ENCODE measurements at places on chromosomes 3 and 15.
A peak's percentile ranks its signal among the peaks of the same experiment; 100 is the strongest.

DNA sequence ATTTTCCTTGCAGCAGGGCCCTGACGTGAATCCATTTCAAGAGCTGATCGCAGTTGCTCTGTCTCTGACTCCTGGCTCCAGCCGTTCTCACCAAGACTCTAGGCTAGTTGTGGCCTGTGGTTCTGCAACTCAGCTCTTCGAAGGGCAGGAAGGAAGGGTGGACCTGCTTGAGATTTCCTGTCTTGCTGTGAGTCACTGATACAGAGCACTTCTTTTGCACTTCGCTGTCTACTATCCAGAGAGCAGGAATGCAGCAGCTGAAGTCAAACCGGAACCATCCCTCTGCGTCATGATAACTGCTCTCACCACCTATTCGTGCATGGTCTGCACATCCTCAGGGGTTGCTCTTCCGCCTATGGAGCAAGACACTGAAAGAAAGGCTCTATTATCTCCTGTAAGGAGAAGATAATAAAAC lies 59.7 kb downstream of the RAP2B start:
- DNase-seq = peak; percentile 88

- no peak for DNase-seq
Observed at GRCh38 chr3:106022913-106023312, 154.1 kb upstream of the CBLB start.

- DNase-seq = no peak
Observed at GRCh38 chr3:3355442-3355841, 176.0 kb upstream of the CRBN start.

- DNase-seq = no peak
Observed at GRCh38 chr15:69090197-69090948, 70.1 kb upstream of the GLCE start.

- no peak for DNase-seq
Observed at GRCh38 chr3:46994801-46995731, 15.6 kb downstream of the NBEAL2 start.

DNA sequence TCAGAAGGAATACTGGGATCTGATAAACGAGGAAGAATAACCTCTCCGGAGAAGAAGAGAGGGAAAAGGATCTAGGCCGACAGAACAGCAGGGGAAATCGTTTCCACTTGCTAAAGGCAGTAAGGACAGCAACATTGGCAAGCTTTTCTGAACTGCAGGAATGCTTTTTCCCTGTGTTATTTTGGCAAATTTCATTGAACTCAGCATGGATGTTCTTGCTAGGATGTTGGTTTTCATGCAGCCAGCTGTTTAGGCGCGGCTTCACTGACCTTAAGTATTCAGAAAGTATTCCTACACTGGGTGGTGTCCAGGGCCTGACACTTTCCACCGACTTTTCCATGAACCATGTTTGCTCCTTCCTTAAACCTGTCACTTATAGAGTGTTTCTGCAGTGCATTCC lies 489.7 kb downstream of the CNTN3 start:
- no peak for DNase-seq

GRCh38 chr3:29991198-29991597 lies 615.2 kb upstream of the TGFBR2 start:
- no peak for DNase-seq

All from CD4-positive, alpha-beta memory T cell (primary cell).